ENCODE measurements at places on chromosomes 11 and 22.
A peak's percentile ranks its signal among the peaks of the same experiment; 100 is the strongest.

- DNase-seq: no peak
These were observed 27.0 kb upstream of the MUC5B start for GRCh38 chr11:1195682-1196515.

- DNase-seq: peak; percentile 86
These were observed at the start of gene UCP2 for GRCh38 chr11:73982595-73982989. TSS of gene UCP2 (minus strand) at chr11:73982843. CDS start at chr11:73978378, 4,465 bp downstream.

- no peak for DNase-seq
These were observed 13.7 kb downstream of the GLYATL2 start for GRCh38 chr11:58830673-58831301.

DNA sequence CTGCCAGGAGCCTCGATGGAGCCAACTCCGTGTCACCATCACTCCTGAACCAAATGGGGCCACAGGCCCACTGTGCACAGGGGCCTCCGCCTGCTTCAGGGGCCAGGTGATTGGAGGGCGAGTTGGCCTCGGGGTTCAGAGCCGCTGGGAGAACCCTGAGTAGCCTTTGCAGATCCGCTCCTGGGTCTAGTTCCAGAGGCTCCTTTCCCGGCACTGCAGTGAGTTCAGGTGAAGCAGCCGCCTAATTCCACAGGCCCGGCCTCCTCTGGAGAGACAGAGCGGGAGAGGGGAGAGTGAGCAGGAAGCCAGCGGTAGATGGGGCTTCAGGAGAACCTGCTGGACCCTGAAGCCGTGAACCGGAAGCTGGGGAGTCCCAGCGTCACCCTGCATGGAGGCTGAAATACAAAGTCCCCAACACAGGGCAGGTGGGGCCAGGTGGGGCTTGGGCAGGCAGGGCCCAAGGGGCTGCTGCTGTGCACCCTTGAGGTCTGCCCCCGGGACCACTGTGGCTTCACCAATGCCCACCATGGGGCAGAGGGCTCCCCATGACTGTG lies 22.5 kb downstream of the DRD4 start:
- DNase-seq: no peak

GRCh38 chr11:104765401-104766095 lies 132.7 kb downstream of the CASP12 start:
- DNase-seq: no peak

DNA sequence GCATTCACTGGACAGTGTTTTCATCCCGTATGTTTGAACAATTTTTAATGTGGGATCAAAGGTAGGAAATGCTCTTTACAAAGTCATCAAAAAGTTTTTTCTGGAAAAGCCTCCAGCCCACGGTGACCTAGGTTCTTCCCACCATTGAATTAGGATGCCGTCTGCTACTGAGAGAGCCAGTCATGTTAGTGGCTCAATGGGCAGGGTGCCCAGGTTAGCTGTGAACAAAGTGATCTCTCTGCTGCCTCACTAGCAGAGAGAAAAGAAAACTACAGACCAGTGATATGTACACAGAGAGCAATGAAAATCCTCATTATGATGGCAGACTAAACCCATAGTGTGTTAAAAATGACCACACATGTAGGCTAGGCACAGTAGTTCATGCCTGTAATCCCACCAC lies 32.4 kb downstream of the KCNQ1 start:
- DNase-seq: no peak

GRCh38 chr11:67354075-67355022 lies 1.0 kb upstream of the POLD4 start:
- DNase-seq: no peak

GRCh38 chr11:97943493-97943892 lies 1077.3 kb upstream of the CNTN5 start:
- no peak for DNase-seq

DNA sequence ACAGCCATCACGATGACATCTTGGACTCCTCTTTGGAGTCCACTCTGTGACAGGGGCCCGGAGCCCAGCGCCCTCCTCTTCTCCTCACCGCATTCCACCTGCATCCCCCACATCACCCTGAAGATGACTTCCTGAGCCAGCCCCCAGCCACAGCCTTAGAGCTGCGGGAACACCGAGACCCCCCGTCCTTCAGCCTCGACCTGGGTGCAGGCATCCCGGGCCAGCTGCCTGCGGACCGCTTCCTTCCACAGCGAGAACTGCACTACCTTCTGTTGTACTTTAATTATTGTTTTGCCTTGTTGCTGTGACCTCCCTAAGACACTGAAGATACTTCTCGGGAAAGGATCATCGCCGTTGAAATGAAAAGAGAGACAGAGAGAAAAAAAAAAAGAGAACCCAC lies 42.1 kb downstream of the DBX1 start:
- no peak for DNase-seq

- no peak for DNase-seq
These were observed 15.1 kb downstream of the CDKN1C start for GRCh38 chr11:2870460-2870859.

DNA sequence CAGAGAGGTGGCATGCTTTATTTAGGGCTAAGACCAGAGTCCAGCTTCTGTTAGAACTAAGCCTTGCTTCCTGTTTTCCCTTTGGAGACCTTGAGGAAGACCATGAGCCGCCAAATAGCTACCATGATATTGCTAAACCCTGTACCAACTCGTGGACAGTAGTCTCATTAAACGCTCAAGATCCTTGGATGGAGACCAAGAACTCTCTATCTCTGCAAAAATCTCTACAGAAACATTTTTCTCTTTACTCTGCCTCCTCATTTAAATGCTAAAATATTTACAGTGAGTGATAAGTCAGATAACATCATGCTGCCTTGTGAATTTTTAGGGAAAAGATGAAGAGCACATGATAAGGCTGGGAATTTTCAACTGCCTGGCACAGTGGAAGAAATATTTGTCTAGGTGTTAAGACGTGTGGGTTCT lies 197.8 kb downstream of the MAML2 start:
- DNase-seq: no peak

DNA sequence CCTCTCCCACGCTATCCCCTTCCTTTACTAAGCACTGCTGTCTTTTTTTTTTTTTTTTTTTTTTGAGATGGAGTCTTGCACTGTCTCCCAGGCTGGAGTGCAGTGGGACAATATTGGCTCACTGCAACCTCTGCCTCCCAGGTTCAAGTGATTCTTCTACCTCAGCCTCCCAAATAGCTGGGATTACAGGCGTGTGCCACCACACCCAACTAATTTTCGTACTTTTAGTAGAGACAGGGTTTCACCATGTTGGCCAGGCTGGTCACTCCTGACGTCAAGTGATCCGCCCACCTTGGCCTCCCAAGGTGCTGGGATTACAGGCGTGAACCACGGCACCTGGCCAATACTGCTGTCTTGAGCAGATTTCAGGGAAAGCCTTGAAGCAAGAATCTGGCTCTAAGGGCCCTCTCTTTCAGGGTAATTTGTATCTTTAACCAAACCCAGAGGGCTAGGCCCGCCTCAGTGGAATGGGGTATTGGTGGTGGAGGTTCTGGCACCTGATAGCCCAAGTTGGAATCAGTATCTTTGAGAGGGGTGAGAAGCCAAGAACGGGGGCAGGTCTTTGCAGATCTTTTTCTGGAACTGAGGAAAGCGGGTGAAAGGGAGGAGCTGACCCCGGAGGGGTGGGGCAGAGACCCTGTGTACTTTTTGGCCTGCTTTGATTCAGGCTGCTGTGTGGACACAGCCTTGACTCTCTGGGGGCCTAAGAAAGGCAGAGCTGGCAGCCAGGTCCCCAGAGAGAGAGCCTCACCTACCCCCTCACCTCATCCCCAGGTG lies 37.0 kb downstream of the TRIOBP start:
- no peak for DNase-seq

DNA sequence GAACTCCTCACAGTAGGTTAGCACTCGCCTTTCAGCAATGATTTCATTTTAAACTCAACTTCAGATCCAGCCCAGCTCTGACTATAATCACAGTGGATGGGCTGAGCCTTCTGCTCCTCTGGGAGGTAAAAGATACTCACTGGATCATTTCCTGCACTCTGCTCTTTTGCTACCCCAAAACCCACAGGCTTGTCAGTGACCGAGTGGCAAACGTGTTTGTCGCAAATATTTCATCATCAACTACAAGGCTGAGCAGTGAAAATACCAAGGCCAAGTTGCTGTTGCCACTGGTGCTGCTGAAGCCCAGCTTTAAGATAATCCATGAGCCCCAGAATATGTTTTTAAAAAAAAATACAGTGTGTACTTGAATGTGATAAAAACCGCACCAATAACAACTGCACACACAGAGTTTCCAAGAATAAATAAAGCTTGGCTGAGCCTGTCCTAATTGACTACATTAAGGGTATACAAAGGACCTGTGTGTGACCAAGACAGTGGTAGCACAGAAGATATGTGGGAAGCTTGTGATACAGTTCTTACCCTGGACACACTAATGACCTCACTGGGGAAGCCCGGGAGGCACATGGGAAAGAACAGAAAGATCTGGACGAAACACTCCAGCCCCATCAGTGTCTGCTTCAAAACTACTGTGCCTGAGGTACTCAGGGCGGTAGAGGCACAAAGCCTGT lies 41.3 kb downstream of the ABTB2 start:
- DNase-seq: no peak

DNA sequence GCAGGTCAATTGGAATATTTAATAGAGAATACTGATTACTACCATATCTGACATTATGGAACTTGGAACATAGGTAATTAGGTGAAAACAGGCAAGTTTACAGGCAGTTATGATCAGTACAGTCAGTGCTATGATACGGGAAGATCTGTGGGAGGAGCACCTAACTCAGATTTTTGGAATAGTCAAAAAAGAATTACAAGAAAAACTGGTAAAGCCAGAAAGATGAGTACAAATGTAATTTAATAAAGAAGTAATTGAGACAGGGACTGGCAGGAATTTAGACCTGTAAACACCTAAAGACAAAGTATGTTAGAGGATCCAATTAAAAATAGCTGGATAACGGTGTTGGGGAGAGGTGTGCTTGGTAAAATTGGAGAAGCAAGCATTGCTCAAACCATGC lies 206.5 kb upstream of the ANO5 start:
- no peak for DNase-seq

GRCh38 chr11:110173811-110174644 lies 80.8 kb downstream of the ZC3H12C start:
- peak; percentile 69 for DNase-seq

GRCh38 chr22:50308597-50308935 lies 1.1 kb upstream of the PLXNB2 start:
- DNase-seq: no peak

All from stimulated activated CD4-positive, alpha-beta T cell treated with anti-CD3 and anti-CD28 coated beads, Interleukin-2, amount 100 ng/mL, for 24 hours (primary cell).